OCI-LY7 (cell line): ENCODE measurements at places on chromosomes 4 and X.
A peak's percentile ranks its signal among the peaks of the same experiment; 100 is the strongest.

DNA sequence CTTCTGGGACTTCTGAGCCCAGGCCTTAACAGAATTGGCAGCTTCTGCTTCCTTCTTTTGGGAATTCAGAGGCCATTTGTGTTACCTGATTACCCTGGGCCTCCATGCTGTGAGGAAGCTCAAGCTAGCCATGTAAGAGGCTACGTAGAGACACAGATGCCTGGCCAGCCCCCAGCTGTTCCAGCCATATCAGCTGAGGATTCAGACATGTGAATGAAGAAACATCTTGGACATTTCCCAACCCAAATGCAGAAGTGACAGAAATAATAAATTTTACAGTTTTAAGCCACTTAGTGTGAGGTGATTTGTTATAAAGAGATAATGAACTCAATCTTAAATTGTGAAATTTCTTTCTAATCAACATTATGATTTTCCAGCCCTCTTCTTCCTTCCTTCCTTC, 18.7 kb upstream of the ZNF827 start:
- no peak for DNase-seq

- DNase-seq: peak; percentile 75
Observed at GRCh38 chrX:31228909-31229308, 157.1 kb upstream of the FTHL17 start.

GRCh38 chr4:25783943-25784342, 78.8 kb downstream of the SEL1L3 start:
- no peak for DNase-seq

GRCh38 chrX:103637604-103638338, 9.0 kb downstream of the TCEAL1 start:
- DNase-seq: no peak

DNA sequence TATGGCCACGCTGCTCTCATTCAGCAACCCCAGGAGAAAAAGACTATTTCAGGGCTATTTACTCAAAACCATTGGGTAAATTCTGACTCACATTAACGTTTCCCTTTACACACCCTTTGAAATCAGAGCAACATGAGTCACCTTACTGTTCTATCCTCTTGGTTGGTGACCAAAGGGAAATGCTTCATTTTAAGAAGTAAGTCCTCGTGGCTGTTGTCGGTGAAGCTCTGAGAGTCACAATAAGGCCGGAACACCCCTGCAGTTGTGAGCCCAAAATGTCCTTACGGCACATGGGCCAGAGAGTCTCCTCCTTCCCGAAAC, 56.3 kb upstream of the SPRY1 start:
- no peak for DNase-seq

GRCh38 chr4:185881430-185881829, 69.4 kb upstream of the SORBS2 start:
- no peak for DNase-seq

DNA sequence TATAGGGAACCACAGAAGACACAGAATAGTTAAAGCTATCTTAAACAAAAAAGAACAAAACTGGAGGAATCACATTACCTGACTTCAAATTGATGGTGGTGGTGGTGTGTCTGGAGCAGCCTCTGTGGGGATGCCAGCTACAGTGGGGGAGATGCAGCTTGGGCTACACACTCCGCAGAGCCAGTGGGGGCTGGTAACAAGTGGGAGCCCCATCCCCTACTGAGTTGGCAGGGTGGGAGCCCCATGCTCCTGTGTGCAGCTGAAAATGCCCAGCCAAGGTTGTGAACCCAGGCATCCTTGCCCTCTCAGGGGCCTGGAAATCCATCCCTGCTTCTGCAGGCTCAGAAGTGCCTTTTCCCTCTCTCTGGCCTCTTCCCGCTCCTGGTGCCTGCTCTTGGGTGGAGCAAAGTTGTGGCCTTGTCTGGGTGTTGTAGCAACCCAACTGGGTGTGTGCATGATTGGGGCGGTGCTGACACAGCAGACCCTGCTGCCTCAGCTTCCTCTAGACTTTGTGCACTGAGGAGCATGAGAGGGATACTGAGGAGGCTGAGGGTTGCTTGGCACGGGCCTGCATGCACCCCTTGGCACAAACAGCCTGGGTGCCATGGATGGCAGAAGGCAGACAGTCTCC, 38.9 kb downstream of the SH3BGRL start:
- no peak for DNase-seq

- no peak for DNase-seq
Observed at GRCh38 chrX:44544036-44544435, 1.4 kb upstream of the FUNDC1 start.

DNA sequence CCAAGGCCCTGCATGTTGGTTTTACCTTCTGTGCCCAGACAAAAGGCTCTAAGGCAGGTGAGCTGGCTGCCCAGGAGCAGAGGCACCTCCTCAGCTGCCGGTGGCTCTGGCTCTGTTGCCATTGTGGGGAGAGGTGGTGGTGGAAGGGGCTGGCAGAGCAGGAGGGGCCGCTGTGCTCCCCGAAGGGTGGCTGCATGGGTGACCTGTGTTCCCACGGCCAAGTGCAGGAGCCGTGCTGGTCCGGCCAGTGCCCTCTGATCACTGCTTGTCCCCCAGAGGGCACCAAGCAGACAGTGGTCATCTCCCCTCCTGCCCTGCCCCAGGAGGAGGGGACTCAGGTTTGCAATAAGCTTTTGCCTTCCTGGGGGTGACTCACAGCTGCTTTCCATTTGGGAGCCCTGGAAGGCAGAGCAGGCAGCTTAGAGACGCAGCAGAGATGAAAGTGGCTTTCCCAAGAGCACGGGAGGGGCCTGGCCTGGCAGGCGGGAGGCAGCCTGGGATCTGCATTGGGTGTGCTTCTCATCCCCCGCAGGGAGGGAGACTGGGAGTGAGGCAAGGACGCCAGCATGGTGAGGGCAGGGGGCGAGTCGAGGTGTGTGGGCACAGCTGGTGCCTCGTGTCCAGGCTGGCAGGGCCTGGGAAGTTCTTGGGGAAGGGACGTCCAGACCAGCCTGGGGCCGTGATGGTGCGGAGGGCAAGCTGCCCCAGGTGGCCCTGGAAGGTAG, 28.7 kb downstream of the DOK7 start:
- no peak for DNase-seq

DNA sequence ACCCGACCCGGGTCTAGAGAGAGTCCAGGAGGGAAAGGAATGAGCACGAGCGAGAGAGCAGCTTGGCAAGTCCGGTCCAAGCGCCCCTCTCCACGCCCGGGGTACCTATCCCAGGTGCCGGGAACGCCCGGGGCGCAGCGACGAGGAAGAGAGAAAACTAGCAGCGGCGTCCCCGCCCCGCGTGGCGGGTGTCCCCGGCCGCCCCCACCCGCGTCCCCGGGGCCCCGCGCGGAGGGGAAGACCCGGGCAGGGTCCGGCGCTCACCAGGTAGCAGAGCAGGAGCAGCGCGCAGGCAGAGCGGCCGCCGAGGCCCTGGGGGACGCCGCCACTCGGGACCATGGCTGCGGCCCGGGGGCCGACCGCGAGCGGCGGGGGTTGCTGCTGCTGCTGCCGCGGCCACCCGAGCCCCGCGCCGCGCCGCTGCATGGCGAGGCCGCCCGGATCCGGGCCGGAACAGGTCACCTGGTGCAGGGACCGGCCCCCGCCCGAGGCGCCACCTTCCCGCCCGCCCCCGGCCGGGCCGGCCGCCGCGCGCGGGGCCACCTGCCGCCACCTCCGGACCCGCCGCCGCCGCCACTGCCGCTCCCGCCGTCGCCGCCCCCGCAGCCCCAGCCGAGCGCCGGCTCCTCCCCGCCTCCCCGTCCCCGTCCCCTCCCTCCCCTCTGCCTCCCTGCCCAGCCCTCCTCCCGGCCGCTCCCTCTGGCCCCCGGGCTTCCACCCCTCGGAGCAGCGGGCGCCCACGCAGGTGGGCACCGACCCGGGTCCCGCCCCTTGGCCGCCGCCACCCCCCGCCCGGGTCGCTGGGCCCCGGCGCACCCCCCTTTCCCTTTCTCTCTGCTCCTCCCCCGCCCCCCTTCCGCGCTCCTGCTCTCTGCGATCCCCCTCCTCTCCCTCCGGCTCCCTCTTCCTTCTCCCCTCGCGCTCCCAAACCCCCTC, at the start of gene SEL1L3:
SEL1L3 (minus strand) TSS at position 578 of the 936 bp plus-strand sequence; CDS start at position 426, 152 bp downstream.
- peak; percentile 67 for DNase-seq

DNA sequence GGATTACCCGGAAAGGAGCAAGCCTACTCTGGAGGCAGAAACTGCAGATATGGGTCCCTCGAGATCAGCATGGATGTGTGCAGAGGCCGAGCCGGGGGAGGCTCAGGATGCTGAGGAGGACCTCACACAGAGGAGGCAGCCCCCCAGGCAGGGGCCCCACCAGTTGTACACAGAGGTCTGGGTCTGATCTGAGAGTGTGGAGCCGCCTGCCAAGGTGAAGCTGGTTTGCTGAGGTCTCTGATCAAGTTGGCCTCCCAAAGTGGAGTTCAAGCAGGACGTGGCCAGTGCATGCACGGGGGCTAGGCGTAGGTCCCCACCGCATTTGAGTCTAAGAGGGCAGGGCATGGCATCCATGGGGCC, 35.0 kb downstream of the ACOX3 start:
- no peak for DNase-seq

DNA sequence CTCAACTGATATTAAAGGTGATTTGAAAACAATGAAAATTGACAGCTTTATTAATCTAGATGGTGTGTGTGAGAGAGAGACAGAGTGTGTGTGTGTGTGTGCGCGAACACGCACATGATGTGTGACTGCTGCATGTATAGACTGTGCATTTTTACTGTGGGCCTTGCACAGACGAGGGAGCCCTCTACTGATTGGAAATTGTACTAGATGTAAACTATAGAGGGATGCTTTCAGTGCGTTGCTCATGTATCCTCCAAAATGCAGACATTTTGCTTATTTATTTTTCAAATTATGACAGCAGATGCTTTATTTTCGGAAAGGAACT, 168.4 kb upstream of the GK2 start:
- peak; percentile 1 for DNase-seq

GRCh38 chr4:2390146-2390545, 28.3 kb downstream of the ZFYVE28 start:
- no peak for DNase-seq

- DNase-seq: peak; percentile 0
Observed at GRCh38 chr4:173652283-173652931, 122.4 kb upstream of the HAND2 start.

- DNase-seq: no peak
Observed at GRCh38 chrX:18899796-18900380, 84.0 kb downstream of the PHKA2 start.

- DNase-seq: peak; percentile 74
Observed at GRCh38 chr4:55866973-55867574, 13.6 kb downstream of the EXOC1 start.

- no peak for DNase-seq
Observed at GRCh38 chr4:15188605-15189539, 186.6 kb downstream of the CPEB2 start.

DNA sequence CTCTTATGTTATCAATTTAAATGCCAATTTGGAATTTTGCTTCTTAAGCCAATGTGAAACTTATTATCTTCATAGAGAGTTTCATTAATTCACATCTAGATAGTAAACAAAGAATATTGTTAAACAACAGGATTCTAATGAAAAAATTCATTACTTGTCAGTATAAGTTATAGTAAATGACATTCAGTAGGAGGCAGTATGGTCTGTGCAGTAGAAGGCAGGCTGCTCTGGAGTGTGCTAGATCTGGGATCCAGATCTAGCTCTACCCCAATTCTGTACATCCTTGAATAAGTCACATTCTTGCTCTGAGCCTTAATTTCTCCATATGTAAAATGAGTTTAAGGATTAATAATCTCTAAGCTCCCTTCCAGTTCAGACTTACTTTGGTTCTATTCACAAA, 202.7 kb upstream of the POU3F4 start:
- DNase-seq: no peak

- no peak for DNase-seq
Observed at GRCh38 chr4:114879916-114880669, 233.3 kb downstream of the NDST4 start.

GRCh38 chr4:17206829-17207801, 304.8 kb downstream of the QDPR start:
- DNase-seq: peak; percentile 35

- DNase-seq: no peak
Observed at GRCh38 chrX:42809569-42809968, 31.6 kb upstream of the PPP1R2C start.

DNA sequence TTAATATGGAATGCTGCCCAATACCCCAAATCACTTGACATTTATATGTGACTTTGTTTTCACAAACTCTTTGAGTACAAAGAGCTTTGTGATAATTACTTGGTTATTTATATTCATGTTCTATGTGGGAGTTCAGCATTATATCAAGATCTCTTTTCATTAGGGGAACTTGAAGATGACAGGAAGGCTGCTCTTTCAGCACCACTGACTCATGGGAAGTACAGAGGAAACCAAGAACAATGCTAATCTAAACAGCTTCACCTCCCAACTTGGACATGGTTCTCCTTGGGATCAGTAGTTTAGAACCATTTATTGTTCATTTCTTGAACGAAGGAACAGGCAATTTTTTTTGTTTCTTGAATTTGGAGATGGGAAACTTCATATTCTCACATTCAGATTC, 184.0 kb upstream of the AFF2 start:
- no peak for DNase-seq

- DNase-seq: no peak
Observed at GRCh38 chr4:61332693-61333092, 132.6 kb downstream of the ADGRL3 start.
